NCI-H2227 treated with DMSO at 0.1 percent for 48 hours (cell line): ENCODE measurements at places on chromosomes 2 and 18.
A peak's percentile ranks its signal among the peaks of the same experiment; 100 is the strongest.

GRCh38 chr2:185441486-185442005 lies 297.1 kb upstream of the FSIP2 start:
- DNase-seq: no peak

DNA sequence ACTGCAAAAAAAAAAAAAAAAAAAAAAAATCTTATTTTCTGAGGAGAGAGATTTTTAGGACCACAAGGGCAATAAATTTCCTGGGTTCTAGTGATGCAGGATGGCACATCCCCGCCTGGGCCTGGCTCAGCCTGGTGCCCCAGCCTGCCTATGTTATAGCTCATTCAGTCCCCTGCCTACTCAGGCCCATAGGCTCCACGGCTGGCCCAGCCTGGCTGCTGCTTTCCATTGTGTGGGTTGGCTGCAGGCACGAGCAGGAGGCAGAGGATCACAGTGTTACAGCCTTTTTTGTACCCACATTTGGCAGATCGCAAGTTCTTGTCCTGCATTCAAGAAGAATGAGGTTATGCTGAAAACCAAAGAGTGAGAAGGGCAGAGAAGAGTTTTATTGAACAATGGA lies 2.8 kb upstream of the SULT6B1 start:
- no peak for DNase-seq

DNA sequence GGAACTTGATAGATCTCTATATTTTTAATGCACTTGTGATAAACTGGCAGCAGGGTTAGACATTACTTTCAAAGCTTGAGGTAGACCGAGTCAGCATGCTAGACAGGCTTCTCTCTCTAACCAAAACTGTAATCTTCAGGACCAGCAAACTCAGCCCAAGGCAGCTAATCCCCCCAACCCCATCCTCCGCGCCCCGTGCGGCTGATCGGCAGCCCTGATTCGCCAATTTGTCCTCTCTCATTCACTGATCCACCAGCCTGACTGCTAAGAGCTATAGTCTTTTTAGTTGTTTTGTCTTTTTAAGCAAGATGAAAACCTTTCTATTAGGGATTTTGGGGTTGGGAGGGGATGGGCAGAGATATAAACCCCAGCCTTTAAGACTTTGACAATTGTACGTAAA lies 20.7 kb downstream of the ASPRV1 start:
- DNase-seq: no peak

DNA sequence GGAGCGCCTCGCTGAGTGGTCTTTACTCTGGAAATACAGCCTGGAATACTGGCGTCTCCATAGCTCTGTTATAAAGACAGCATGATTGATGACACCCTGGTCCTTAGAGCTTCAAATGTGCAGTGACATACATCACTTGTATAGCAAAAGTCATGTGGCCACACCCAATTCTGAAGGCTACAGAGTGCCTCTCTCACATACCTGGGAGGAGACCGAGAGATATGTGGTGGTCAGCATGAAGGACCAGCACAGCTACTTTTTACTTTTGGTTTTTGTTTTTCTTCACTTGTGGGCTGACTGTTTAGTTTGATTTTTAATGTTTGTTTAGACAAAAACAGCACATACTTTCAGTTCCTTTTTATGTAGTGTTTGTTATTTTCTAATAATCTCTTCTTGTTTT lies 938.5 kb upstream of the SOX11 start:
- no peak for DNase-seq

DNA sequence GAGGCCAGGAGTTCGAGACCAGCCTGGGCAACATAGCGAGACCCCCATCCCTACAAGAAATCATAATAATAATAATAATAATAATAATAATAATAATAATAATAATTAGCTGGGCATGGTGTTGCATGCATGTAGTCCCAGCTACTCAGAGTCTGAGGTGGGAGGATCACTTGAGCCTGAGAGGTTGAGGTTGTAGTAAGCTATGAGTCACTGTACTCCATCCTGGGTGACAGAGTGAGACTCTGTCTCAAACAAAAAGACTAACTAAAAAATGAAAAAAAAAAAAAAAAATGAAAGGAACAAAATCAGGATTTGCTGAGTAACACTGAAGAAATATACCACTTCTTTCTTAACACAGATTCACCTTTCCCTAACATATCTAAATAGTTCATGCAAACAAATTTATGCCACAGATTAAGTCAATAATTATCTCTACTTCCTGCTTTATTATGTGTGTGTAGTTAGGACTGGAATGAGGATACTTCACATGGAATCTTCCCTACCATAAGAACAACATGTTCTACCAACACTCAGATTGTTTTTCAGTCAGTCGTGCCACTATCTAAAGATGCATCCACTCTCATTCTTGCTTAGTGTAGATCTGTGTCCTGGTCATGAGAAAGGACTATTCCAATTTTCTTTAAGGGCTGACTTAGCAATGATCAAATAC lies 928.7 kb downstream of the SLC4A3 start:
- no peak for DNase-seq

- peak; percentile 90 for DNase-seq
These were observed 86.6 kb downstream of the TMEM182 start for GRCh38 chr2:102848366-102848839.
